ENCODE measurements at places on chromosomes 6 and 20. TPM values are rescaled to one million over a fixed set of nuclear protein-coding genes. Genes with fewer than 3 reads are reported as not detected.

Gene WFDC10B
- not detected for total RNA-seq

Gene HCK
- 0.53 TPM for total RNA-seq

Gene CST7
- 0.25 TPM for total RNA-seq

Gene CPXM1
- total RNA-seq: 10.6 TPM

Gene LINC00237
- total RNA-seq: not detected

Data from astrocyte (in vitro differentiated cells and primary cell).